Transverse colon (tissue), 4 donors: ENCODE measurements at places on chromosomes 11 and 22. TPM values are rescaled to one million over a fixed set of nuclear protein-coding genes. Genes with fewer than 3 reads are reported as not detected.

DNA sequence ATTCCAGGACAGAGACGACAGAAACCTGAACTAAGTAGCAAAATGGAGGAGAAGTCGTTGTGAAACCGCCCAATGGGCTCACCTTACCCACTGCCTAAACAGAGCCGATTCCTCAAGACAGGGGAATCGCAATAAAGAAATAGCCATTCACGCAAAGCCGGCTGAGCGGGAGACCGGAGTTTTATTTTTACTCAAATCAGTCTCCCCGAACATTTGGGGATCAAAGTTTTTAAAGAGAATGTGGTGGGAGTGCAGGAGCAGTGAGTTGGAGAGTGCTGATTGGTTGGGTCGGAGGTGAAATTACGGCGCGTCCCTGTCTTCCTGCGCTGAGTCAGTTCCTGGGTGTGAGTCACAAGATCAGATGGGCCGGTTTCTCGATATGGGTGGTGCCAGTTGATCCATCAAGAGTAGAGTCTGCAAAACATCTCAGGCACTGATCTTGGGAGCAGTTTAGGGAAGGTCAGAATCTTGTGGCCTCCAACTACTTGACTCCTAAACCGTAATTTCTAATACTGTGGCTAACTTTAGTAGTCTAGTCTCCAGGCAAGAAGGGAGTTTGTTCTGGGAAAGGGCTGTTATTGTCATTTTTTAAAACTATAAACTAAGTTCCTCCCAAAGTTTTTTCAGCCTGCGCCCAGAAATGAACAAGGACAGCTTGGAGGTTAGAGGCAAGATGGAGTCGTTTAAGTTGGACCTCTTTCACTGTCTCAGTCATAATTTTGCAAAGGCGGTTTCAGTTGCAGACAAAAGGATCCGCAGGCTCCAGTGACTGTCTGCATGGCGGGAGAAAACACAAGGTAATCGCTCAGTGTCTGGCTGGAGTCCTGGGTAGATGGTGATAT, 34.1 kb downstream of the OR4D9 start:
- DNase-seq = no peak

DNA sequence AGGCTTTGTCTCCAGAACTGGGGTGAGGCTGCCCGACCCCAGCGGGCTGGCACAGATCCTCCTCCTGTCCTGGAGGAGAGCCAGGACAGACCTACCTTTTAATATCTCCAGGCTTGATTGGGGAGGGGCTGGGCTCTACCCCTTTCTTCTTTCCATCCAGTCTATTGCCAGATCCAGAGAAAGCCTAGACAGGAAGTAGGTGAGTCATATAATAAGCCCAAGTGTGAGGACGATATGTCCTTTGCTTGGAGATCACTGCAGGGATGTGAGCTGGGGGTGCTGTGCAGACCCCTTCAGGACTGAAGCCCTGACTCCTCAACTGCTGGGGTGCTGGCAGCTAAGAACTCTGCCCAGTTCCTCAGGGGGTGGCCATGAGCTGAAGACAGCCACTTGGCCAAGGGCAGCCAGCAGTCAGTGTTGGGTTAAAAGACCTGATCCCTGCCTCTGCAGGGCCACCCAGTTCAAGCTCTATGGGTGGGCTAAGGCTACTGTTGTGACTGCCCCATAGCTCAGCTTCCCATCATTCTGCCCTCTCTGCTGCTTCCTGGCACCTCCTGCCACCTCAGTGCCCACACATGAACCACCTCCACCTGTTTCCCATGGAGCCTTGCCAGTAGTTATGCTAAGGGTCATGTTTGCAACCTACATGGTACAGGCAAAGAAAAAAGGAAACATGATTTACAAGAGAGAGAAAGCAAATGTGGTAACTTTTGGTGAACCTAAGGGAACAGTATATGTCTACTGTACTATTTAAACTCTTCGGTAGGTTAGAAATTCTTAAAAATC, 8.3 kb upstream of the C22orf39 start:
- DNase-seq = no peak

DNA sequence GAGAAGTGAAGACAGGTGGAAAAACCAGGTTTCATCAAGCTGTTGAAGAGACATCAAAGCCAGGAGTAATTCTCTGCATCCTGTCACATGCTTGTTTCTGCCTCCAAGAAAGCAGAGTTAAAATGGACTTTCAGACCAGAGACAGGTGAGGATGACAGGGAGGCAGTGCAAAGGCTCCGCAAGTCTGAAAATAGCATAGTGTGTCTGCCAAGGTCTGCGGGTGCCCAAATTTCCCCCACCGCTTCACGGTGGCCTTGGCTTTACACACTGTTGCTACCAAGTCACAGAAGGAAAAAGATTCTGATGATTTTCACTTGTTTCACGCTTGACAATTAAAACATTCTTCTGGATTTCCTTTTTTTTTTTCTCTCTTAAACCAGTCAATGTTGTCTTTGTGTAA, 44.2 kb downstream of the SNX19 start:
- no peak for DNase-seq

DNA sequence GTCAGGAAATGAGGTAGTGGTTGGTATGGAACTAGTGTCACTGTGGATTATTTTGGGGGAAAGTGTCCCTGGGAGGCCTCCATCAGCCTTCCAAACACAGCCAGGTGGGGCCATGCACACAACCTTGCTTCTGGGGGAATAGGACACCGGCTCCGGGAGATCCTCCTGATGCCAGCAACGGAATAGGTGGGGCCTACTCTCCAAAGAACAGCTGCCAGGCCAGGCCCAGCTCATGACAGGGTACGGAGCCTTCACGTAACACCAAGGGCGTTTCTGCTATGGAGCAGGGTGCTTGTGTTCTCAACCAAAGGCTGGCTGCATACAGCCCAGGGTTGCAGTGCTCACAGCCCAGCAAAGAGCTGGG, 30.6 kb upstream of the LINC01488 start:
- DNase-seq = no peak

DNA sequence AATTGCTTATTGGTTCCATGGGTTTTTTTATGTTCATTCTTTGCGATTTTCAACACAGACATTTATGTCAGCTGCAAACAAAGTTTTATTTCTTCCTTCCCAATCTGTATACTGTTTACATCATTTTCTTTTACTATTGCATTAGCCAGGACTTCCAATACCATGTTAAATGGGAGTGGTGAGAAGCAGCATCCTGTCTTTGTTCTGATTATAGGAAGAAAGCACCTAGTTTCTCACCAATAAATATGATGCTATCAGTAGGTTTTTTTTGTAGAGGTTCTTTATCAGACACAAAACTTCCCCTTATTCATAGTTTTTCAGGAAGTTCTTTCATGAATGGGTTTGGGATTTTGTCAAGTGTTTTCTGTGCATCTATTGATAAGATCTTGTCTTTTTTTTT, 28.0 kb upstream of the OR8B8 start:
- no peak for DNase-seq

GRCh38 chr22:36469094-36469710, 12.2 kb downstream of the TXN2 start:
- DNase-seq = no peak

The RBFOX2 gene
- total RNA-seq = 61.1 TPM

The TSGA10IP gene
- total RNA-seq = not detected

The TIGD3 gene
- 0.75 TPM for total RNA-seq

The B4GALNT4 gene
- 1.3 TPM for total RNA-seq

The RTN3 gene
- 94.6 TPM for total RNA-seq

The SHISAL1 gene
- total RNA-seq = 3.0 TPM

The APOA5 gene
- not detected for total RNA-seq
